Activated T-cell treated with anti-CD3 and anti-CD28 coated beads, Interleukin-2, amount 50 U/mL, for 72 hours (primary cell): ENCODE measurements at places on chromosomes 3 and 15. TPM values are rescaled to one million over a fixed set of nuclear protein-coding genes. Genes with fewer than 3 reads are reported as not detected.

Gene ABHD10
- total RNA-seq: 65.3 TPM

Gene C3orf22
- not detected for total RNA-seq

Gene GOLGA8G
- total RNA-seq: not detected

Gene RBMS3
- 2.5 TPM for total RNA-seq

Gene MYEF2
- total RNA-seq: 47.6 TPM

Gene RLBP1
- total RNA-seq: 0.53 TPM

Gene ANKRD63
- total RNA-seq: not detected

Gene PODXL2
- 1.4 TPM for total RNA-seq

Gene MYLK
- total RNA-seq: not detected

Gene RETNLB
- total RNA-seq: not detected

Gene ISY1
- total RNA-seq: 68.9 TPM

DNA sequence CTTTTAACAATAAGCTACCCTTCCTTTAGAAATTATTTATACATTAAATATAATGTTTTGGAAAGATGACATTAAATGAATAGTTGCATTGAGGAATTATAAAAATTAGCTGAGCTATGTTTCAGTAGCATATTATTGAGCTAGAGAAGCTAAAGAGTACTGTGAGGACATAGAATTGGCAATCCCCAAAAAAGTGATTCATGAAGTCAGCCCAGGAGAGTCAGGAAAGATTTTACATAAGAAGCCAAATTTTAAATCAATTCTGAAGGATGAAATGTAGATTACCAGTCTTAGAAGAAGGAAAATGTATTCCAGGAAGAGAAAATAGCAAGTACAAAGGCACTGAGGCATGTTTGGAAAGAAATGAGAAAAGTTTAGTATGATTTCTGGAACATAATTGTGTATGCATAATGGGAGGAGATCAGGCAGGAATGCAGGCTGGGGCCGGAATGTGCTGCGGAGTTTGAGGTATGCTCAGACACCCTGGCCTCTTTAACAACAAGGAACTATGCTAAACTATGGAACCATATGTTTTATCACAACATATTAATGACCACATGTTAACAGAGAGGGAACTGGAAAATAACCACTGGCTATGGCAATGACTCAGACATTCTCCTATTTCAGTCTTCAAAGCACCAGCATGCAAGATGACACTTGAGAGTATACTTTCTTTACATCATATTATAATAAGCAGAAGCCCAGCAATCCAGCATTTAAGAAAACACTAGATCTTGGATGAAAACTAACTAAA lies 103.3 kb upstream of the COL8A1 start:
- no peak overlapping the region for H3K4me3 ChIP-seq
- H3K27ac ChIP-seq: no peak overlapping the region
- H3K27me3 ChIP-seq: no peaks in the 10 kb centered on the region
- no peaks in the 10 kb centered on the region for H3K4me1 ChIP-seq

- H3K4me1 ChIP-seq: no peaks in the 10 kb centered on the region
- H3K27me3 ChIP-seq: no peaks in the 10 kb centered on the region
- H3K27ac ChIP-seq: no peak overlapping the region
- H3K36me3 ChIP-seq: no peaks in the 10 kb centered on the region
Observed at GRCh38 chr3:179673523-179673922, 20.7 kb downstream of the USP13 start.

GRCh38 chr15:66630801-66631351 lies 65.1 kb upstream of the LCTL start:
- H3K27ac ChIP-seq: no peak overlapping the region
- H3K27me3 ChIP-seq: no peaks in the 10 kb centered on the region
- no peak for DNase-seq
- no peak overlapping the region for H3K4me3 ChIP-seq

- no peak overlapping the region for H3K4me3 ChIP-seq
- H3K27ac ChIP-seq: peak overlapping the region; percentile 82
- H3K27me3 ChIP-seq: no peaks in the 10 kb centered on the region
- H3K36me3 ChIP-seq: peaks cover 32% of the 10 kb centered on the region
Observed at GRCh38 chr3:13385373-13385965, 34.7 kb downstream of the NUP210 start.

DNA sequence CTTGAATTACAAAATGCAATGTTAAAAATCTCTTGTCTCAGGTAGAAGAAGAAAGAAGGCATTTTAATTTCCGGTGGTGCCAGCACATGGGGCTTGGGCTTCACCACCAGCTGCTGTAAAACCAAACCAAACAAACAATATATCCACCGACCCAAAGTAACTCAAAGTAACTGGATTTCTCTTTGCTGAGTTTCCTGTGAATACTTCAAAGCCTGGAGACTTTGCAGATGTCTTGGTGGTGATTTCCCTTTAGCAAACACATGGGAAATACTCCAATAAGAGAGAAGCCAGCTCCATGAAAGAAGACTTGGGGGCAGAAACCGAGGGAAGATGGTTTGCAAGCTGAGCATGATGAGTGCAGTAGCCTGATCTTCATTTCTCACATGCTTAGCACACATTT lies 62.6 kb downstream of the EIF4E3 start:
- H3K4me1 ChIP-seq: peaks cover 29% of the 10 kb centered on the region
- H3K4me3 ChIP-seq: no peak overlapping the region
- H3K27ac ChIP-seq: no peak overlapping the region
- H3K36me3 ChIP-seq: peaks cover 10% of the 10 kb centered on the region
- no peaks in the 10 kb centered on the region for H3K27me3 ChIP-seq
- no peak for DNase-seq

DNA sequence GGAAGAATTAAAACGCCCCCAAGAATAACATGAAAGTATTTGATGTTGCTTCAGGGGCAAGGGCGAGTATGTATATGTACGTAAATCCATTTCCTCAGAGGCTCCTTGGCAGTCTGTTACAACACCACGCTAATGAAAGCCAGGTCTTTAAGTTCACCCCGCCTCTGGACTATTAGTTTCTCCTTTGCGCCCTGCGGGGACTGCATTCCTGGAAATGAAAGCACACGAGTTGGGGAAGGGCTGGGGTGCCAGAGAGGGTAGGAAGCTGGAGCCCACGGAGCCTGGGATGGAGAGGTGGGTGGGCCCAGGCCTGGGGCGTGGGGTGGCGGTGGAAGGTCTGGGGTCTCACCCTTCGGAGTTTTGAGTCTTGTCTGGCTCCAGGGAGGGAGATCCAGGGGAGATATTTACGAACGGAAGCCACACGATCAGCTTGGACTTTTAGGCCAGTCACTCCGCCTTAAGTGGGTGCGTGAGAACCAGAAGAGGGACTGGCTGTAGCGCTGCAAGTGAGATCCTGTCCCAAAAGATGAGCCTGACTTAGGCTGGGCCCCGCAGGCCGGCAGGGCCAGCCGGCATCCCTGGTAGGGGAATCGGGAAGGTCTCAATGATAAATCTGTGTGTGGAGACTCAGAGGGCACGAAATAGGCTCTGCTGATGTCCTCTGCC lies 1.6 kb upstream of the PLCL2 start:
- peaks cover 18% of the 10 kb centered on the region for H3K4me1 ChIP-seq
- peak overlapping the region; percentile 80 for H3K27ac ChIP-seq
- H3K4me3 ChIP-seq: peak overlapping the region; percentile 64
- DNase-seq: no peak
- peaks cover 6% of the 10 kb centered on the region for H3K36me3 ChIP-seq

GRCh38 chr3:186189492-186189891 lies 80.6 kb upstream of the ETV5 start:
- H3K4me1 ChIP-seq: peaks cover 12% of the 10 kb centered on the region
- H3K4me3 ChIP-seq: no peak overlapping the region
- H3K36me3 ChIP-seq: no peaks in the 10 kb centered on the region
- H3K27me3 ChIP-seq: peaks cover 46% of the 10 kb centered on the region

- no peak overlapping the region for H3K27ac ChIP-seq
- no peaks in the 10 kb centered on the region for H3K36me3 ChIP-seq
- no peaks in the 10 kb centered on the region for H3K4me1 ChIP-seq
- no peaks in the 10 kb centered on the region for H3K27me3 ChIP-seq
Observed at GRCh38 chr3:11470031-11470853, 173.5 kb downstream of the VGLL4 start.

- no peak for DNase-seq
- no peaks in the 10 kb centered on the region for H3K36me3 ChIP-seq
- H3K27me3 ChIP-seq: peaks cover 41% of the 10 kb centered on the region
Observed at GRCh38 chr3:101120039-101120438, 126.8 kb upstream of the ABI3BP start.

DNA sequence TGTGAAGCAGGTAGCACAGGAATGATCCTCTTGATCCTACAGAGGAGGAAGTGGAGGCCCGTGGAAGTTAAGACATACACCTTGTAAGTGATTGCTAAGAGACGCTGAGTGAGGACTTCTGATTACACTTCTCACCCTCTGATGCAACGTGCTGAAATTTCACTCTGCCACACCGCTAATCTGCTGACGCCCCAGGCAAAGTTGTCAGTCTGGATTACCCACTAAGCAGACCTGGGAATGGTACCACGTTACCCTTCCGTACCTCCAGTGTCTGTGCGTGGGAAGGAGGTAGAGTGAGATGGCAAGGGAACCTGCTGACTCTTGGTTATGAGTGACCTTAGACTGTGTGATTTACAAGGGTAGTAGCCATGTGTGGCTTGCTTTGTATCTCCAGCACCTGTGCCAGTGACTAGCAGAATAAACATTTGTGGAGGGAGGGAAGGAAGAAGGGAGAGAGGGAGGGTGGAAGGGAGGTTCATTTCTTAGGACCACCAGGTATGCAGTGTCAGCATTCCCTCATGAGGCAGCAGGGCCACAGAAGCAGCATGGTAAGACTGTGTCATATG lies 115.0 kb downstream of the ALDH1A2 start:
- no peak overlapping the region for H3K4me3 ChIP-seq
- H3K4me1 ChIP-seq: no peaks in the 10 kb centered on the region
- no peaks in the 10 kb centered on the region for H3K36me3 ChIP-seq
- no peak overlapping the region for H3K27ac ChIP-seq
- peaks cover 31% of the 10 kb centered on the region for H3K27me3 ChIP-seq

DNA sequence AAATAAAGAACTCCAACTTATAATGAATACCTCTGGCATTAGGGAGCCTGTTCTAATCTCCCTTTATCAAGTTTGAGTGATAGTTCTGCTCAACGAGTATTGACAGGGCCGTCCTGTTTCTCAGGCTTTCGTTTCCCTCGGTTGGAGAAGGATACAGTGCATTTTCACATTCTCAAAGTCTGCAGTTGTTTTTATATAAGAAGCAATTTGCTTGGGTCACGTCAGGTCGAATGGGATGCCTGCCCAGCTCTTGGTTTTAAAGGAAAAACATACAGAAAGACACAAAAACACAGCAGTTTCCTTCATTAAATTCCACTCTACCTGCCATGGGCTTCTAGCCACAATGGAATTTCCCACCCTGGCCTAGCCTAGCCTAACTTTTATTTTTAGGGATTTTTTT lies 366.3 kb downstream of the TIGIT start:
- H3K27ac ChIP-seq: no peak overlapping the region
- no peaks in the 10 kb centered on the region for H3K27me3 ChIP-seq
- no peaks in the 10 kb centered on the region for H3K4me1 ChIP-seq
- peaks cover 3% of the 10 kb centered on the region for H3K36me3 ChIP-seq
- no peak overlapping the region for H3K4me3 ChIP-seq

DNA sequence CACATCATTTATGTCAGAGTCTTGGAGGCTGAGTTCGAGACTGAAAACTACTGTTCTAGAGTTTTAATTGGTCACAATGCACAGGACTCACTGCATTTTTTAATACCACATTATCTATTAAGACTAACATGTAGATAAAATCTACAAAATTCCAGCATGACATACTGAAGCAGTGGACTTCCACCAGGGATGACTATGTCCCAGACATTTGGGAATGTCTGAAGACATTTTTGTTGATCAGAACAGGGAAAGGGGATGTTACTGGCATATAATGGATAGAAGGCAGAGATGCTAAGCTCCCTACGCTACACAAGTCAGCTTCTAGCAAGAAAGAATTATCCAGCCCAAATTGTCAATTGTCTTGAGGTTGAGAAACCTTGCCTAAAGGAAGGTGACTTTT lies 419.0 kb upstream of the TGFBR2 start:
- no peaks in the 10 kb centered on the region for H3K36me3 ChIP-seq
- H3K4me1 ChIP-seq: no peaks in the 10 kb centered on the region
- H3K4me3 ChIP-seq: no peak overlapping the region
- DNase-seq: no peak
- no peak overlapping the region for H3K27ac ChIP-seq

GRCh38 chr3:53485675-53486403 lies 8.6 kb upstream of the CACNA1D start:
- no peak overlapping the region for H3K27ac ChIP-seq
- peaks cover 28% of the 10 kb centered on the region for H3K27me3 ChIP-seq
- no peak for DNase-seq
- H3K36me3 ChIP-seq: no peaks in the 10 kb centered on the region

- peak overlapping the region; percentile 98 for H3K27ac ChIP-seq
- peak; percentile 31 for DNase-seq
- H3K4me3 ChIP-seq: peak overlapping the region; percentile 98
- peaks cover 53% of the 10 kb centered on the region for H3K4me1 ChIP-seq
- no peaks in the 10 kb centered on the region for H3K27me3 ChIP-seq
Observed at GRCh38 chr3:129161860-129162271, 1.0 kb upstream of the ISY1 start.

DNA sequence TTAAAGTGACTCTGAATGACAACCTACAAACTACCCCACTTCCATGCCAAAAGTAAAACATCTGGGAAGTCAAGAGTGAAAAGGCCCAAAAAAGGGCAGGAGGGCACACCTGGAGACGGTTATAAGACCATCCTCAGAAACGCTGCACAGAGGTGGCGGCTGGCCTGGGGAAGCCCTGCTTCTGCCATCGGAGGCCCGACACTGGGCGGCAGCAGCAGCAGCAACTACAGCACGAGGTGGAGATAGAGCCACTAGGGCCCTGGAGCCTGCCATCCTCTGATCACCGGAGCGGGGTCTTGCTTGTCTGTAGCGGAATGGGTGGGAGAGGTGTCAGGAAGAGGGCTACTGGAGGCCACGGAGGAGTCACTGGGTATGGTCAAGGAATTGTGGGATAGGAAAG lies 283.3 kb downstream of the ADAMTS17 start:
- DNase-seq: no peak
- no peaks in the 10 kb centered on the region for H3K4me1 ChIP-seq
- H3K27ac ChIP-seq: no peak overlapping the region
- H3K27me3 ChIP-seq: no peaks in the 10 kb centered on the region
- H3K36me3 ChIP-seq: no peaks in the 10 kb centered on the region

DNA sequence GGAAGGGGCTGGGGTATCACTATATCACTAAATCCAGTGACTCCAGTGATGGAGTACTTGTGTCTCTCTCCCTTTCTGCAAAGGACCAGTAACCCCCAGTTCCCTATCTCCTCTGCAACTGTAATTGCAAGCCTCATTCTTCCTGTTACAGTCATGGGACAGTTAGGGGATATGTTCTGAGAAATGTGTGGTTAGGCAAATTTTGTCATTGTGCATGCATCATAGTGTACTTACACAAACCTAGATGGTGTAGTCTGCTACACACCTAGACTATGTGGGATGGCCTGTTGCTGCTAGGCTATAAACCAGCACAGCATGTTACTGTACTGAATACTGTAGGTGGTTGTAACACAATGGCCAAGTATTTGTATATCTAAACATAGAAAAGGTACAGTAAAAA lies 2.2 kb downstream of the VPS8 start:
- peak overlapping the region; percentile 67 for H3K27ac ChIP-seq
- DNase-seq: peak; percentile 27
- H3K36me3 ChIP-seq: peaks cover 6% of the 10 kb centered on the region
- H3K4me3 ChIP-seq: peak overlapping the region; percentile 87
